ENCODE measurements at places on chromosomes 12 and 14. TPM values are rescaled to one million over a fixed set of nuclear protein-coding genes. Genes with fewer than 3 reads are reported as not detected.

The BCL11B gene
- total RNA-seq, result 53.0 TPM

The ZFC3H1 gene
- total RNA-seq, result 54.6 TPM

The KLHL33 gene
- 0.59 TPM for total RNA-seq

The TMTC1 gene
- 0.09 TPM for total RNA-seq

The SMCO3 gene
- not detected for total RNA-seq

- peaks cover 13% of the 10 kb centered on the region for H3K27me3 ChIP-seq
- peak; percentile 83 for DNase-seq
- no peak overlapping the region for H3K27ac ChIP-seq
Measured at GRCh38 chr14:93906341-93907329, 20.5 kb upstream of the FAM181A start.

DNA sequence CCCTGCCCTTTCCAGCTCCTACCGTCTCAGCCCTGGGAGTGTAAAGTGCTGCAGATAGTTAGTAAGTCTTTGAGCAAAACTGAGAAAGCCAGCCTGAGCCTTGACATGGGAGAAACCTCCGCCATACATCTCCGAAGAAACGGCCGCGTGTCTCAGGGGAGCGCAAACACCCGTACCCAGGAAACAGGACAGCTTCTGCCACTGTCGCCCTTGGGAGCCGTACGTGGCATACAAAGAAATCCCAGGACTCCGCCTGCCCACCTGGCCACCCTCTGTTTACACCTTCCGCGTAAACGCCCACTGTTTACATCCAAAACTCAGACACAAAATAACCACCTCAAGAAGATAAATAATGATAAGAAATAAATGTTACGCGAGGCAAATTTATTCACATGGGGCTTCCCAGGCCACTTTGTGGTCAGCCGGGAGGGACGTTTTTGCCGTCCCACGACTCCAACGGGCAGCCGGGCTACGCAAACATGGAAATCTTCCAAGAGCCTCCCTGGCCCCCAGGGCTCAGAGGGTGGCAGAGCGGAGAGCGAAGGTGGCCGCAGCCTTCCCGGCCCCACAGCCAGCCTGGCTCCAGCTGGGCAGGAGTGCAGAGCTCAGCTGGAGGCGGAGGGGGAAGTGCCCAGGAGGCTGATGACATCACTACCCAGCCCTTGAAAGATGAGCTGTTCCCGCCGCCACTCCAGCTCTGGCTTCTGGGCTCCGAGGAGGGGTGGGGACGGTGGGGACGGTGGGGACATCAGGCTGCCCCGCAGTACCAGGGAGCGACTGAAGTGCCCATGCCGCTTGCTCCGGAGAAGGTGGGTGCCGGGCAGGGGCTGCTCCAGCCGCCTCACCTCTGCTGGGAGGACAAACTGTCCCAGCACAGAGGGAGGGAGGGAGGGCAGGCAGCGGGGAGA lies at the start of gene BDKRB2:
Gene BDKRB2 (plus strand): TSS at position 689 of the 908 bp plus-strand sequence. CDS start 32,269 bp downstream, outside the sequence.
- peaks cover 2% of the 10 kb centered on the region for H3K4me1 ChIP-seq
- H3K4me3 ChIP-seq, result no peak within 1 kb of the TSS
- peaks cover 51% of the 10 kb centered on the region for H3K27me3 ChIP-seq
- DNase-seq, result no peak

DNA sequence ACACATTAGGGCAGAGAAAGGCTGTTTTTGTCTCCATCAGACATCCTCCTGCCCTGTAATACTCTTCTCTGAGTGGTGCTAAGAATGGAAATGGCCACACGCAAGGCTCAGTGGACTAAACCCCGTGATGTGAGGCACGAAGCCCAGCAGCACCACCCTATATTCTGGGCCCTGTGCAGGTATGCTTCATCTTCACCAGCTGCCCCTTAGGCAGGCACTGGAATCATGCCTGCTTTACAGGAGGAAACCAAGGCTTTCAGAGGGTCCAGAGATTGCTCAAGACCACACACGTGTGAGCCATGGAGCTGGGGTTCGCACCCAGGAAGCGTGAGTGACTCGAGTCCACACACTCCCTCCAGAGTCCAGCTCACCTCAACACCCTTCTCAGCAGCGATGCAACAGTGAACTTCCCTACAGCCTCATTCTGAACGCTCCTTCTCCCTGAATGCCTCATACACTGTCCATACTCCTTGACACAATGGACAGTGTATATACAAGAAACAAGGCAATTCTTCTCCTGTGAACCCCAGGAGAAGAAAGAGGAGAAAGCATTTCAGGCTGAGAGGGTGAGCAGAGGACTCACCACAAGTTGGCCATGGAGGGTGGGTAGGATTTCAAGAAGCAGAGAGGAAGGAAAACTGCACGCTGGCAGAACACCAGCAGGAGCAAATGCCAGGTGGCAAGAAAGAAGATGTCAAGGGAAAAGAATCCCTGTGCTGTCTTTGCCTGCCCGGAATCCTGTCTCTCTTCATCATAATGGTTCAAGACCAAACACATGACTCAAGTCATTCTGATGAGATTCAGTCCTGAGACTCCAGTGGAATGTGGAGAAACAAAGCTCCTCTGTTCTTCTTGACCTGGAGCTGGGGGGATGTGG lies 39.1 kb downstream of the NT5DC3 start:
- H3K27me3 ChIP-seq, result no peaks in the 10 kb centered on the region
- H3K4me3 ChIP-seq, result no peak overlapping the region
- H3K36me3 ChIP-seq, result peaks cover 4% of the 10 kb centered on the region
- no peaks in the 10 kb centered on the region for H3K4me1 ChIP-seq
- DNase-seq, result no peak

GRCh38 chr12:84632556-84632955 lies 280.0 kb downstream of the SLC6A15 start:
- H3K36me3 ChIP-seq, result no peaks in the 10 kb centered on the region
- no peak overlapping the region for H3K27ac ChIP-seq
- H3K4me1 ChIP-seq, result no peaks in the 10 kb centered on the region
- no peak for DNase-seq
- no peak overlapping the region for H3K4me3 ChIP-seq

DNA sequence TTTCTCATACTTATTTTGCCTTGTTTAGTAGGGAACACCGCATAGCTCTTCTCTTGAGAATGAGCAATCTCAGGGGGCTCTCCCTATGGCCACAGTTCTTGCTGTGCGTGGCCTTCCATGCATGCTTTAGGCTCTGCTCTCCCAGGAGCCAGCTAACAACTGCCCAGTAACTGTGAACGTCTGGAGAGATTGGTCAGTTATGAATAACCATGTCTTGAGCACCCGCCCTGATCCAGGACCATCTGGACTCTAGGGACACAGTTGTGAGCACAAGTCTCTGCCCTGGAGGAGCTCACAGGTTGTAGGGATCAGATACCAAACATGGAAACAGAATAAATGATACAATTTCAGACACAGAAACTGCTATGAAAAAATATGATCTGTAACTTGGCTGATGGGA lies 12.1 kb downstream of the PSMC1 start:
- H3K4me1 ChIP-seq, result peaks cover 13% of the 10 kb centered on the region
- H3K4me3 ChIP-seq, result no peak overlapping the region
- no peak overlapping the region for H3K27ac ChIP-seq
- H3K36me3 ChIP-seq, result peaks cover 56% of the 10 kb centered on the region
- DNase-seq, result no peak

DNA sequence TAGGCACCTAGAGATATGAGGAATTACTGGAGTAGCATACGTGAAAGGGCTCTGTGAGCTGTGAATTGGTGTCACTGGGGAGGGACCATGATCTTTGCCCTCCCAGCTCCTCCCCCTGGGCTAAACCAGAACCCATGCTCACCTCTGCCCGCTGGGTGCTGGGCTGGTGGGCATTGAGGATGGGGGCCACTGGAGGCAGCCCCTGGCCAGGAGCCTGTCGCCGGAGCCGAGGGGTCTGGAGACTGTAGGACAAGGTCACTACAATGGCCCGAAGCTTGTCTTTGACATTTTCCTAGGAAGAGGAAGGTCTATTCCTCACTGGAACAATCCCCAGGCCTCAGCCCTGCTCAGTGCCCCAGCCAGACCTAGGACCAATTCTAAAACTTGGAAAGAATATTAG lies 11.6 kb downstream of the ITGA7 start:
- DNase-seq, result no peak
- H3K4me1 ChIP-seq, result no peaks in the 10 kb centered on the region
- H3K36me3 ChIP-seq, result no peaks in the 10 kb centered on the region
- H3K27ac ChIP-seq, result no peak overlapping the region
- H3K4me3 ChIP-seq, result no peak overlapping the region

GRCh38 chr12:49019120-49019430 lies 499 bp upstream of the PRKAG1 start:
- no peak for DNase-seq
- H3K36me3 ChIP-seq, result peaks cover 22% of the 10 kb centered on the region
- H3K27me3 ChIP-seq, result no peaks in the 10 kb centered on the region
- H3K4me1 ChIP-seq, result peaks cover 28% of the 10 kb centered on the region

DNA sequence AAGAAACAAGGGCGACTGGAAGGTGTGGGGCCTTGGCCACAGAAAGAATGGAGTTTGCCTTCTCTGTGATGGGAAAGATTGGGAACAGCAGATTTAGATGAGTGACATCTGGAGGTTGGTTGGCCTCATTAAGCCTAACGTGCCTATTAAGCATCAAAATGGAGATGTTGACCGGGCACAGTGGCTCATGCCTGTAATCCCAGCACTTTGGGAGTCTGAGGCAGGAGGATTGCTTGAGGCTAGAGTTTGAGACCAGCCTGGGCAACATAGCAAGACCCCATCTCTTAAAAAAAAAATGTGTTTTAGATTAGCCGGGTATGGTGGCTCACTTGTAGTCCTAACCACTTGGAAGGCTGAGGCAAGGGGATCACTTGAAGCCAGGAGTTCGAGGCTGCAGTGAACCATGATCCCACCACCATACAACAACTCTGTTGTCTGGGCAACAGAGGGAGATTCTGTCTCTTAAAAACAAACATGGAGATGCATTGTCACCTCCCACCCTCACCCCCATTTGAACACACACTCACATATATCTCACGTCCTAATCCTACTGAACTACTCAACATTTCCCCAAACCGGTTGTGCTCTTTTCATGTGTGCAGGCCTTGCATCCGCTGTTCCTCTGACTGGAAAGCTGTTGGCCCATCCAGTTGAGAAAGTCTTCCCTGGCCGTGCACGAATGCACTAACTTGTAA lies 172.1 kb downstream of the ETV6 start:
- H3K4me3 ChIP-seq, result no peak overlapping the region
- DNase-seq, result no peak
- H3K36me3 ChIP-seq, result peaks cover 10% of the 10 kb centered on the region
- H3K4me1 ChIP-seq, result peaks cover 12% of the 10 kb centered on the region

- peaks cover 1% of the 10 kb centered on the region for H3K36me3 ChIP-seq
- H3K27ac ChIP-seq, result no peak overlapping the region
- no peaks in the 10 kb centered on the region for H3K4me1 ChIP-seq
- H3K4me3 ChIP-seq, result no peak overlapping the region
- H3K27me3 ChIP-seq, result no peaks in the 10 kb centered on the region
Measured at GRCh38 chr14:70794294-70794693, 15.0 kb downstream of the MAP3K9 start.

DNA sequence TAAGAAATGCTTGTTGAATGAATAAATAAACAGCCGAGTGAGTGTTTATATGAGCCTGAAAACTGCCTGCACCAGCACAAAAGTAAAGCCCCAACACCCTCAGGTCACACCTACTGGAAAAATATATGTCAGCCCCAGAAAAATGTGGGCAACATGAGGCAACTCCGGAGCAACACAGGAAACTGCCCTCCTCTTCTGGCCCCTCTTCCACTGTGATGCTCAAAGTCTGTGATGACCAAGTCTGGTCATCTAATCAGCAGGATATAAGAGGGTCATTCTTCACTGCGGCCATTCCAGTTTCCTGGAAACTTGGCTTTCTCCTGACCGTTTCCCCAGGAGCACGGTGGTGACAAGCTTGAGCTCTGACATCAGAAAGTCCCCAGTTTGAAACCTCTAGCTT lies 159.6 kb upstream of the PZP start:
- H3K4me3 ChIP-seq, result no peak overlapping the region
- H3K27me3 ChIP-seq, result peaks cover 24% of the 10 kb centered on the region
- H3K27ac ChIP-seq, result no peak overlapping the region
- H3K36me3 ChIP-seq, result peaks cover 16% of the 10 kb centered on the region

- peaks cover 10% of the 10 kb centered on the region for H3K4me1 ChIP-seq
- no peak for DNase-seq
- H3K27ac ChIP-seq, result no peak overlapping the region
- no peak overlapping the region for H3K4me3 ChIP-seq
- H3K36me3 ChIP-seq, result peaks cover 30% of the 10 kb centered on the region
Measured at GRCh38 chr14:103485504-103485903, 37.1 kb downstream of the CKB start.

DNA sequence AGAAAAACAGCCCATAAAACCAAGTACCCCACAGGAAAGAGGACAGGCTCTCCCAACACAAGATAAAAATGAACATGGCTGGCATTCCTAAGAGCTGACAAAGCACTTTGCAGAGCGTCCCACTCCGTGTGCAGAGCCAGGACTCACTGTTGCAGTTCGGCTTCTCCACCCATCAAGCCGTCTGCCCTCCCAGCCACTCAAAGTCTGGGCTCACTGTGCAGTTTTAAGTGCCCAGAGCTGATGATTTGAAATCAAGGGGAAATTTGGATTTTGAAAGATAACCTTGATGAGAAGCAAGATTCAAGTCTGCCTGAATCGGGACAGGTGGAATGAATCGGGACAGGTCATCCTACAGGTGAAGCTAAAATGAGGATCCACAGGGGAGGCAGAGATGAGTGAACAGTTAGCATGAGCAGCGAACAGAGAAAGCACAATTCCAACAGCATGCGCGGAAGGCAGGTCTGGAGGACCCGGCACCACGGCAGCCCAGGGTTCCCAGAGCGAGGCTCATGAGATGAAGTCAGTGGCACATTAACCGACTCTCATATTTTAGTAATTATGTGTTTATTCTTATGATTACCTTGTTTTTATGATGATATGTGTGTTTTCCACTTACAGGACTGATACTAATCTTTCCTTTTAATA lies 39.8 kb upstream of the GPR68 start:
- H3K4me1 ChIP-seq, result peaks cover 25% of the 10 kb centered on the region
- DNase-seq, result no peak
- H3K4me3 ChIP-seq, result no peak overlapping the region
- no peak overlapping the region for H3K27ac ChIP-seq
- H3K36me3 ChIP-seq, result peaks cover 65% of the 10 kb centered on the region

DNA sequence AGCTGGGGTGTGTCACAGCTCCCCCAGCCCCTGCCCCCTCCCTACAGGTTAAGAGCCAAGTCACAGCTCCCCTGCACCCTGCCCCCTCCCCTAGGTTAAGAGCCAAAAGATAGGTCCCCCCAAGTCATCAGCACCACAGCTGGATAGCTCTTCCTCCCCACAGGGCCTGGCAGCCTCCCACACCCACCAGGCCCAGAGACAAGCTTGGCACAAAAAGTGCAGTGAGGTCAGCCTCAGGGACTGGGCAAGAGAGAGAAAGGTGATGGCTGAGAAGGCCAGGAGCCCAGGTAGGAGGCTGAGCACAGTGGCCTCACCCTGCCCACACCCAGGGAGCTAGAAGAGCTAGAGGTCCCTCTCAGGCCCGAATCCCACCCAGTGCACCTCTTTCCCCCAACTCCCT lies 8.7 kb downstream of the ITGA7 start:
- H3K4me1 ChIP-seq, result no peaks in the 10 kb centered on the region
- H3K27me3 ChIP-seq, result no peaks in the 10 kb centered on the region

- no peak overlapping the region for H3K4me3 ChIP-seq
- H3K4me1 ChIP-seq, result peaks cover 2% of the 10 kb centered on the region
- DNase-seq, result no peak
- no peaks in the 10 kb centered on the region for H3K36me3 ChIP-seq
- no peaks in the 10 kb centered on the region for H3K27me3 ChIP-seq
Measured at GRCh38 chr14:51283402-51284085, 43.5 kb downstream of the TMX1 start.

- H3K27ac ChIP-seq, result no peak overlapping the region
- H3K4me3 ChIP-seq, result no peak overlapping the region
- no peak for DNase-seq
- H3K36me3 ChIP-seq, result no peaks in the 10 kb centered on the region
- H3K27me3 ChIP-seq, result no peaks in the 10 kb centered on the region
Measured at GRCh38 chr12:107646436-107646835, 39.2 kb upstream of the PWP1 start.

Measured in activated CD8-positive, alpha-beta memory T cell treated with anti-CD3 and anti-CD28 coated beads, Interleukin-2, amount 10 ng/mL, durations not matched to agents 7 days and 5 days (primary cell).